ENCODE measurements at places on chromosomes 11 and 22.

DNA sequence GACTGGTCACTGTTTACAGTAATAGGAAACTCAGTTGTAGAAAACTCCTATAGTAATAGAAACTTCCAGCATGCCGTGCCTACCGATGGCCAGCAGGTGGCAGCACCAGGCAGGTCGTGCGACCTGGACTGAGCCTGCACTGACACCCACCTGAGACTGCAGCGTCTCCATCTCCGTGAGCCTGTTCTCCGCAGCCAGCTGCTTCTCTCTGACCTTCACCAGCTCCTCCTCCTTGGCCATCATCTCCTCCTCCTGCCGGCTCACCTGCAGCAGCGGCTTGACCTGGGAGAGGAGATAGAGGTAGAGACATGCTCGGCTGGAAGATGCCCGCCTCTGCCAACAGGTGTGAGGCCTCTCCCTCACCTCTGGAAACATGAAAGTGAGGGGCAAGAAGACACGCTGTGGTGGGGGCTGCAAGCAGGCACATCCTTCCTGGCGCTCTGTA, 48.5 kb downstream of the APOL1 start:
- peak; percentile 86 for DNase-seq

- no peak for DNase-seq
Measured at GRCh38 chr11:34261820-34262219, 96.0 kb downstream of the ABTB2 start.

GRCh38 chr22:50260801-50261614, 475 bp downstream of the MAPK12 start:
- DNase-seq, result no peak

- DNase-seq, result no peak
Measured at GRCh38 chr11:72244361-72245262, 636 bp upstream of the PHOX2A start.
